ENCODE measurements at places on chromosomes 1 and 21.

GRCh38 chr1:179298952-179299351 is 5.4 kb downstream of the SOAT1 start:
- no peak for DNase-seq

DNA sequence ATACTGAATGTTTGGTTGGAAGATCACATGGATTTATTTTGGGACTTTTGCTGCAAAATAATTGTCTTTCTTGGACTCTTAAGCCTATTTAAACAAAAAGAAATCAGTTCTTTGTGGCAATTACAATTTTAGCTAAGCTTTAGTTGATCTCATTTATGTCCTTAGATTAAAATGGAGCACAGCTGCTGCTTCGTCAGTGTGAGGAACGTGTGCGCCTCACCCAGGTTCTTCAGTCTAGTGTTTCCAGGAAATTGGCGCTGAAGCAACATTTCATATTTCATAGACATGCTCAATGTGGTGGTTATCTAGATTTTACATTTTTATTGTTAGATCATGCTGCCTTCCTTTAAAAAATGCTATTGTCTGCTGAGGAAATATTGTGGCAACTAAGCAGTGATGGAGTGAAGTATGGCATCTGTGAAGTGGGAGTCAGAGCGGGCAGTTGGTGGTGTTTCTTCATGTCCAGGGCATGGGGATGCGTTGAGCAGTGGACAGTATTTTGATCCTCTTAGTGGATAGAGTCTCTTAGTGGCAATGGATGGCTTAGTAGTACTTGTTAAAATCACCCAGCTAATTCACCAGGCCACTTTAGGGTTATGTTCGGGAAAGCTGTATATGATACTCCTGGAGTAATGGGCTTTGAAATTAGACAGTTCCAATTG is 5.6 kb downstream of the DDI2 start:
- no peak for DNase-seq

DNA sequence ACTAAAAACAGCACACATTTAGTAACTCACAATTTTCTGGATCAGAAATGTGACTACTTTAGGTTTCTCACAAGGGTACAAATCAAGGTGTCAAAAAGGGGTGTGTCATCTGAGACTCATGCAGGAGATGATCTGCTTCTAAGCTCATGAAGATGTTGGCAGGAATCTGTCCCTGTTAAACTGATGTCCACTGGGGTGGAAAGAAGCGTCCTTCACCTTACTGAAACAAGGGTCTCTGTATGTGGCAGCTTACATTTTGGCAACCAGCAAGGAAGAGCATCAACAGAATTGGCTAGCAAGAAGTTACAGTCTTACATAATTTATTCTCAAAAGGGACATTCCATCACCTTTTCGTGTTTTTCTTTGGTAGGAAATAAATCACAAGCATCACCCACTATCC is 1223.8 kb downstream of the AMY1C start:
- DNase-seq: no peak

DNA sequence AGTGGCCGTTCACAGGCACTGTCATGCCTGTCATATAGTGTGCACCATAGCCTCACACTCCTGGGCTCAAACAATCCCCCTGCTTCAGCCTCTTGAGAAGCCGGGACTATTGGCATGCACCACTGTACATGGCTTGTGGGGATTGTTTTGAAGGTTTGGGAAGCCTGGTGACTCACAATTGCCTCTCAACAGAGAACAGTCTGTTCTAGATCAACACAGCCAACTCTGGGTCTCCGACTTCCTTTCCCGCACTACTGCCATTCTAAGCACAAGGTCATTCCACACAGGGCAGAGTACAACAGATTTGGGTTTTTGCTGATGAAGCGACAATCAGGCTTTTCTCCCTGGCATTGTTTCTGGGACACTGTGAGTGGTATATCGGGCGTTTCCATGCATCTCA is 15.5 kb upstream of the AHCTF1 start:
- DNase-seq: no peak

GRCh38 chr1:21696931-21697330 is 27.8 kb upstream of the RAP1GAP start:
- DNase-seq: no peak

- no peak for DNase-seq
These were observed 11.8 kb downstream of the NSUN4 start for GRCh38 chr1:46352363-46352762.

DNA sequence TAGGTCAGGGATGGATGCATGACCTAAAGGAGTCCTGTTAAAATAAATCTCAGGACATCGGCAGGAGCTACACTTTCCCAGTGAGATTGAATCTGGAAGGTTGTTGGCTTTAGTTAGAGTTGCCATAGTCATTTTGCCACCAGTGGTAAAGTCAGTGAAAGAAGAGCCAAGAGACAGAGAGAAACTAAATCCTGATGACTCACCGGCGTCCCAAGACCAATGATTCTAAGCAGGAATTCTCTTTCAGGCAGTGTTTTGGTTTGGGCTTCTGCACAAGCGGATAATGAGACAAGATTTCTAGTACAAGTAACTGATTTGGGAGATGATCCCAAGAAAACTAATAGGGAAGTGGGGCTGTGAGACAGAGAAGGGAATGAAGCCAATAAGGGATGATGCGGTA is 88.8 kb upstream of the ETS2 start:
- no peak for DNase-seq

DNA sequence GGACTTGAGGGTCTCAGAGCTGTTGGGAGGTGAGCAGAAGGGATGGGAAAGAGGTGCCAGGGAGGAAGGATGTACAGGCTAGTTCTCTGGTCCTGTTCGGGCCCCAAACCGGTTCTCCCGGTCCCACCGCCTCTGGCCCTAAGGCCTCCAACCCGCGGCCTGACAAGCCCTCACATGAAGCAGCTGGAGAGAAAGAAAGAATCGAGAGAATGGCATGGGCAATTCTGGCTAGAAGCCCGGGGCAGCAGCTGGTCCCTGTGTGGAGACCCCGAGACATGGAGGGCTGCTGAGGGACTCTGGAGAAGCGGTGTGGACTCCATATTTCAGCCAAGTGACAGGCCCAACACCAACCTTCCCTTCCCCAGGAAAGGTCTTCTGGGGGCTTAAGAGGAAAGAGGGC is 730 bp downstream of the CDC42SE1 start:
- no peak for DNase-seq

DNA sequence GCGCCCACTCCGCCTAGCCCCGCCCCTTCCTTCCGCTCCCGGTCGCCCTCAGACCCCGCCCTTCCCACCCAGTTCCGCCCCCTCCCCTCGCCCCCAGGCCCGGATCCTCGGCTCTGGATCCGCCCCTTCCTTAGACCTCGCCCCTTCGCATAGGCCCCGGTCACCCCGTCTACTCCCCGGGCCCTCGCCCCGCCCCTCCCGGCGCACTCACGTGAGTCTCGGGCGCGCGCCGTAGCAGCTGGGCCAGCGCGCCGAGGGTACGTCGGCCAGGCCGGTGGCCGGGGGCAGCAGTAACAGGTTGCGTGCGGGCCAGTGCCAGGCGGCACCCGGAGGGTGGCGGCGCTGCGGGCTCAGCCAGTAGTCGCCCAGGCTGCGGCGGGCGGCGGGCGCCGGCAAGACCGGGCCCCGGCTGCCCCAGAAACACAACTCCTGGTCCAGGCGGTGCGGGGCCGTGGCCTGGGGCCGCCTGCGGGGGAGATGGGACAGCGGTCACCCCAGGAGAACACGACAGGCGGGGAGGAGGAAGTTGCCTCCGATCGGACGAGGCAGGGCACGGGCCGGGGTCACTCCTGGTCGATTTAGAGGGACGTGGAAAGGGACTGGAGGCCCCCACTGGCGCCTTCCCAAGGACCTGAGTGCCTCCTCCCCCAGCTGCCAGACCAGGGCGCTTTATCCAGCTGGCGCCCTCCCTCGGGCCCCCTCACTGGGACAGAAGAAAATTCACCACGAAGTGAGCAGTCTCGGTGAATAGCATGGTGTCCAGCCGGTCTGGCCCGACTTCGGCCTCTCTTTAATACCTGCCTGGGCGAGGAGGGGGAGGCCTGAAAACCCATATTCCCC is 10.7 kb downstream of the FAM229A start:
- peak; percentile 37 for DNase-seq

DNA sequence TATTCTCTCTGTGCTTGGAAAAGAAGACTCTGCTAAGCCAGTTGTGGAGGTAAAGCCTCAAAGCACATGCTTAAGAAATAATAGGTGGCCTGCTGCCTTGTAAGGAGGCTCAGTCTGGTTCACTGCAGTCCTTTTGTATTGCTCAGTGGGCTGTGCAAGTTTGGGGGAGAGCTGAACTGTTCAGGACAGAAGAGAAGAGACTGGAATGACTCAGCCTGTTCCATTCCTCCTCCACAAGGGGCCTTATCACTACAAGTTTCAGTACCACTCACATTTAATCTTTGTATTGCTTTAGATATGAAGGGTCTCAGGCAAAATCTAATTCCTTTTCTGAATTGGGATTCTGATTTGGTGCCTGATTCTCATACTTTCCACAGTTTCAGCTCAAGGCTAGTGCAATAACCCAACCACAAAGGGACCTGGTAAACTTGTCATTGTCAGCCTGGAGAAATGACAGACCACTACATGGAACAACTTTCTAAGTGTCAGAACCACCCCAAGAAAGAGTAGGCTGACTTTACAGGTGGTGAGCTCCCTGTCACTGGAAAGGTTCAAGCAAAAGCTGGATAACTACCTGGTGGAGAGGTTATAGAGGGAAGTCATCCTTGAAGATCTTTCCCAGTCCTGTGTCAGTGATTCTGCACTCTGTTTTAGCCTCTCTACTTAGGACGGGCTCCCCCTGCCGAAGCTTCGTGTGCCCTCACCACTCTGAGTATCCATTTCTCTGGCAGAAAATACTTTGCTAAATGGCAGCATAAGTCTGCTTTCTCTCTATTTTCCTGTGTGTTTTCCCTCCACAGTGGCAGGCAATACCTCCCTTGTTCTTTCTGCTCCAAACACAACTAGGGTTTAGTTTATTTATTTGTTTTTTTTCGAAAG is 162.9 kb upstream of the GJB5 start:
- DNase-seq: no peak

DNA sequence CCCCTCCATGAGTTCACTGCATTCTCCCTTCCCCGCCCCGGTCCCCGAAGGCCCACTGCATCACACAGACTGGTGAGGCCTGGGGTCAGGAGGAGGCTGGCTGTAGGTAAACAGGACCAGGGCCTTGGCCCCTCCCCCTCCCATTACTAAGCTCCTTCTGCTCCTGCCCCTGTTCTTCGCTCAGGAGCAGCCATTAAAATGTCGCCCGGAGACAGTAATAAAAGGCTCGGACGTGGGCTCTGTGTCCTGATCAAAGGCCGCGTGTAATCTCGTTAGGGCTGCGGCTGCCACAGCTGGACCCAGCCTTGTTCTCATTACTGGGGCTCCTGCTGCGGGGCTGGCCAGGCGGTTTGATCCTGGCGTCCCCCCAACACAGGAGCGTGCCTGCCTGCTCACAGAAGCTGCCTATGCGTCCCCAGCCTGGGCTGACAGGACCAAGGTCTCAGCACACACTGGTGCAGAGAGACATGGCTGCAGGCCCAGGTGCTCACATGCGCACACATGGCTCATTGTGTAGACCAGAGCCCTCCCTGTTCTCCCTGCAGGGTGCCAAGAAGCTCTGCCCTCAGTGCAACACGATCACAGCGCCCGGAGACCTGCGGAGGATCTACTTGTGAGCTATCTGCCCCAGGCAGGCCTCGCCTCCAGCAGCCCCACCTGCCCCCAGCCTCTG is 24.0 kb downstream of the TMEM53 start:
- DNase-seq: no peak

- DNase-seq: no peak
These were observed 83.7 kb upstream of the LRRC8D start for GRCh38 chr1:89736937-89737733.

DNA sequence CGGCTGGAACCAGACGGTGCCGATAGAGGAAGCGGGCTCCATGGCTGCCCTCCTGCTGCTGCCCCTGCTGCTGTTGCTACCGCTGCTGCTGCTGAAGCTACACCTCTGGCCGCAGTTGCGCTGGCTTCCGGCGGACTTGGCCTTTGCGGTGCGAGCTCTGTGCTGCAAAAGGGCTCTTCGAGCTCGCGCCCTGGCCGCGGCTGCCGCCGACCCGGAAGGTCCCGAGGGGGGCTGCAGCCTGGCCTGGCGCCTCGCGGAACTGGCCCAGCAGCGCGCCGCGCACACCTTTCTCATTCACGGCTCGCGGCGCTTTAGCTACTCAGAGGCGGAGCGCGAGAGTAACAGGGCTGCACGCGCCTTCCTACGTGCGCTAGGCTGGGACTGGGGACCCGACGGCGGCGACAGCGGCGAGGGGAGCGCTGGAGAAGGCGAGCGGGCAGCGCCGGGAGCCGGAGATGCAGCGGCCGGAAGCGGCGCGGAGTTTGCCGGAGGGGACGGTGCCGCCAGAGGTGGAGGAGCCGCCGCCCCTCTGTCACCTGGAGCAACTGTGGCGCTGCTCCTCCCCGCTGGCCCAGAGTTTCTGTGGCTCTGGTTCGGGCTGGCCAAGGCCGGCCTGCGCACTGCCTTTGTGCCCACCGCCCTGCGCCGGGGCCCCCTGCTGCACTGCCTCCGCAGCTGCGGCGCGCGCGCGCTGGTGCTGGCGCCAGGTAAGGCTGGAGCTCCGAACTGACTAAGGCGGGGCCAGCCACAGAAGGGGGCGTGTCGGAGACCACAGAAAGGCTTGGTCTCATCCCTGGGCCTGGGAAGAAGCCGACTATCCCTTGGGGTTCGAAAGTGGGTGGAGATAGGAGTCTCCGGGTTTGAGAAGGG is 486 bp downstream of the SLC27A3 start:
- no peak for DNase-seq

DNA sequence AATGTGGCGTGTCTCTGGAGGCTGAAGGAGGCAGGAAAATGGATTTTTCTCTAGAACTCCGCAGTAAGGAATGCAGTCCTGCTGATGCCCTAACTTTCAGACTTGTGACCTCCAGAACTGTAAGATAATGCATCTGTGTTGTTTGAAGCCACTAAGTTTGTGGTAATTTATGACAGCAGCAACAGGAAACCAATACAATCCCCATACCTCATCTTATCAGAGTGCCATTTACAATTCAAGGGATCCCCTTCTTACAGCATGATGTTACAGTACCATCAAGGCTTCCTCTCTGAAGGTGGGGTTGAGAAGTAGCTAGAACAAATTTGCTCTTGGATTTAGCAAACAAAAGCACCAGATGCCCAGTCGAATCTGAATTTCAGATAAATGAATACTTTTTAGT is 21.6 kb downstream of the ABCA4 start:
- DNase-seq: no peak

DNA sequence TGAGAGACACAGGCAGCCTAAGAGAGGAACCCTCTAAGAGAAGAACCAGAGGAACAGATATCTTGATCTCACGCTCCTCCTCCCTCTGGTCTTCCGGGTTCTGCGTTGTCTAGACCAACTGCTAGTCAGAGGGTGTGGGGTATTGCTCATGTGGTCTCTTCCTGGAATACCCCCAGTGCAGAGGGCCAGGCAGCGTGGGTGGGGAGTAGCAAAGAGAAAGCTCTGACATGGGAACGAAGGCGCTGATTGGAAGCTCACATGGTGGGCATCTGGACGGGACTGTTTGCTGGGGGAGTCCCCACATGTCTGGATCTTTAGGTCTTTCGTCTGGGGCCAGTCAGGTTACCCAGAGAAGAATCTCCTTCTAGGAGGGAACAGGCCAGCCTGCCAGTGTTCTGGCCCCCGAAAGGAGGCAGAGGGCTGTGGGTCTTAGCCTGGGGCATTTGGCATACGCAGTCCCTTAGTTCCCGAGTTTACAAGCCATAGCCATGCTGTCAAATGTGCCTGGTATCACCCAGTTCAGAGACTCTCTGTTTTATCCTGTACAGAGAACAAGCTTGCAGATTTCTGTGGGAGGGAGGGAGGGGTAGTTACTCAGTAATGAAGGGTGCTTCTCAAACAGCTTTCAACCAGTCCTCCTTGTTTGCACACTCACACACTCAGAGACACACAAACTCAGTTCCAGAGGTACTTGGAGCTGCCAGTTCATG is 18.3 kb upstream of the IL6R start:
- DNase-seq: no peak

GRCh38 chr1:196078691-196079090 is 529.5 kb downstream of the KCNT2 start:
- DNase-seq: no peak

GRCh38 chr1:45930258-45931150 is 127.1 kb downstream of the MAST2 start:
- DNase-seq: no peak
